ENCODE measurements at places on chromosomes 11 and 22.

- no peak for DNase-seq
Observed at GRCh38 chr11:65489706-65490320, 9.0 kb upstream of the MALAT1 start.

DNA sequence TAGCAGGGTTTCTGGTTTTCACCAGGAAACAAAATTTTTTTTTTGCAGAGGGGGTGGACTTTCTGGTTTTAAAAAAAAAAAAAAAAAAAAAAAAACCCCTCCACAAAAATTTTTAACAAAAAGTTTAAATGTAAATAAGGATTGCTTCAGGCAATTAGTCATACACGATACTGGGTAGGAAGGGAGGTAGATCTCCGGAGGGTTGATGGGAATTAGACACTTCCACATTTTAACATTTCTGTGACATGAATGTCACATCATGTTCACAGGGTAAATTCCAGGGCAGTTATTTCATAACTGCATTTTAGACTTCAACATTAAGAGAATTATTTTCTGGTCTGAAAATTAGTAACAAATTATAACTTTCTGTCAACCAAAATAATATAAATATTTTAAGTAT, 15.9 kb downstream of the NUP98 start:
- no peak for DNase-seq

GRCh38 chr11:45546366-45546765, 119.1 kb downstream of the CHST1 start:
- DNase-seq, result no peak

DNA sequence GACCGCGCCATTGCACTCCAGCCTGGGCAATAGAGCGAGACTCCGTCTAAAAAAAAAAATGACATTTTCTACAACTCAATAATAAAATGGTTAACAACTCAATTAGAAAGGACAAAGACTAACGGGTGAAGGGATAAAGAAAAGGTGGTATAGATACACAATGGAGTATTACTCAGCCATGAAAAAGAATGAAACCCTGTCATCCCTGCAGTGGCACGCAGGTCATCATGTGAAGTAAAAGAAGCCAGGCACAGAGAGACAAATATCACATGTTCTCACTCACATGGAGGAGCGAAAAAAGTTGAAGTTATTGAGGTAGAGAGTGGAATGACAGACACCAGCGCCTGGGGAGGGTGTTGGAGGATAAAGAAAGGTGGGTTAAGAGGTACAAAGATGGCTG, 39.0 kb downstream of the WNT7B start:
- DNase-seq, result no peak

GRCh38 chr11:61578819-61579675, 1.8 kb downstream of the SYT7 start:
- DNase-seq, result no peak

DNA sequence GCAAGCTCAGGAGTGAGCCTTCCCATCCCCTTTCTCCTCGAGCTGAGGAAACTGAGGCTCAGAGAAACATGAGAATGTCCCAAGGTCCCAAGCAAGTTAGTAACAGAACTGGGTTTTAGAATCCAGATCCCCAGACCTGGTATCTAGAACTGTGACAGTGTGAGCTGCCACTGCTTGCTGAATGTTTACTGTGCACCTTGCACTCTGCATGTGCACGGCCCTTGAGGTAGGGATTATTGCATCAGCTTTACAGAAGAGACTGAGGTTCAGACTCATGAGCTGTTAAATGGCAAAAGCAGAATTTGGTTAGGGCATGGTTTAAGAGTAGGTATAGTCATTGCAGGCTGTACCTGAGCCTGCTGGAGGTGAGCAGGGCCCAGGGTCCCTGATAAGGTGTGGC, 3.8 kb upstream of the MPPED1 start:
- no peak for DNase-seq

GRCh38 chr11:127972816-127973215, 614.5 kb downstream of the ETS1 start:
- DNase-seq, result no peak

- no peak for DNase-seq
Observed at GRCh38 chr11:96357794-96358193, 14.8 kb upstream of the MAML2 start.

GRCh38 chr11:1815311-1815710, 19.5 kb upstream of the SYT8 start:
- DNase-seq, result no peak

DNA sequence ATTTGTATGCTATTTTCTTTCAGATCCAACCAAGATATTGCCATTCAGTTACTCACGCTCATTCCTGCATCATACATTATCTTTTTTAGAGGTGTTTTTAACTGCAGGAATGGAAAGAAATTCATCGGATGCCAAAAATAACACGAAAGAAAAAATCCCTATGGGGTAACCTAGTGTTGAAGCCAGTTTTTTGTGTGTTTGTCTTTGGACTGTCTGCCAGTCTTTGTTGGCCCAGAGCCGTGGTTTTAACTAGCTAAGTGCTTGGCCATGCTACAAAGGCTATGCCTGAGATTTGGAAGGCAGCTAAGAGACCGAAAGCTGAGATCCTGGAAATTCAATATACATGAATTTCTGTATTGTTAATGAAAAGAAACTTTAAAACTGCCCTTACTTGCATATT, 309.8 kb upstream of the CNTN5 start:
- DNase-seq, result no peak

All from stimulated activated CD4-positive, alpha-beta T cell treated with anti-CD3 and anti-CD28 coated beads, Interleukin-15, amount 100 ng/mL, for 48 hours (primary cell).